Stimulated activated CD4-positive, alpha-beta T cell treated with anti-CD3 and anti-CD28 coated beads, Interleukin-1b, Interleukin-23, amount 100 ng/mL, for 48 hours (primary cell): ENCODE measurements at places on chromosomes 5 and 9.

- no peak for DNase-seq
Measured at GRCh38 chr5:58759745-58760144, 176.9 kb downstream of the RAB3C start.

DNA sequence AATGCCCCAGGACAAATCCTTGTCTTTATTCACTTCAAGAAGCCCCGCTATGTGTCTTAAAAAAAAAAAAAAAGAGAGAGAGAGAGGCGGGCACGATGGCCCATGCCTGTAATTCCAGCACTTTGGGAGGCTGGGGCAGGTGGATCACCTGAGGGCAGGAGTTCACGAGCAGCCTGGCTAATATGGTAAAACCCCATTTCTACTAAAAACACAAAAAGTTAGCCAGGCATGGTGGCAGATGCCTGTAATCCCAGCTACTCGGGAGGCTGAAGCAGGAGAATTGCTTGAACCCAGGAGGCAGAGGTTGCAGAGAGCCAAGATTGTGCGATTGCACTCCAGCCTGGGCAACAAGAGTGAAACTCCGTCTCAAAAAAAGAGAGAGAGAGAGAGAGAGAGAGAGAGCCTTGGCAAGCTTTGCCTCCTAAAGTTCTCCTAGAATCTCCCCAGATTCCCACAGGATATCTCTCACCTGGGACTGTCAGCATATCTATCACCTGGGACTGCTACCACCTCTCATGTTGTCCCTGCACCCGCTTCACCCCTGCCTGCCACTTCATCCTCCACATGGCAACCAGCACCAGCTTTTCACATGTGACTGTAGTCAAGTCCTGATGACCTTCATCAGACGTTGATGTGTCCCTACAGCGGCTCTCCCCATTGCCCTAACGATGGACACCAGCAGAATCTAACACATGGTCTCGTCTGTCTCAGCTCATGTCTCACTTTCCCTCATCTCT, 5.8 kb downstream of the ITK start:
- DNase-seq: peak; percentile 43

- no peak for DNase-seq
Measured at GRCh38 chr5:32027093-32027716, 146.9 kb downstream of the GOLPH3 start.

DNA sequence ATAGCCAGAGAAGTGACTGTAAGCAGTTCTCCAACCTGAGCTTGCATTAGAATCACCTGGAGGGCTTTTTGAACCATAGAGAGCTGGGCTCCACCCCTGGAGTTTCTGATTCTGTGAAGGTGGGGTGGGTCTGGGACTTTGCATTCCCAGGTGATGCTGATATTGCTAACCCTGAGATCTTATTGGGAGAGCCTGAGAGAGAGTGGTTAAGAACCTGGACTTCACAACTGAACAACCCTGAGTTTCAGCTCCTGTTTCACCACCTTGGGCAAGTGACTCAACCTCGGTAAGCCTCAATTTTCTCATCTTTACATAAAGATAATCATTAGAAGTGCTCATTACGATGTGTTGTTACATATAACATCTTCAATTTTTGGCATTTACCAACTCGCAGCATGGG, 498.6 kb downstream of the EBF1 start:
- no peak for DNase-seq

- no peak for DNase-seq
Measured at GRCh38 chr9:107760469-107761242, 271.1 kb upstream of the KLF4 start.

DNA sequence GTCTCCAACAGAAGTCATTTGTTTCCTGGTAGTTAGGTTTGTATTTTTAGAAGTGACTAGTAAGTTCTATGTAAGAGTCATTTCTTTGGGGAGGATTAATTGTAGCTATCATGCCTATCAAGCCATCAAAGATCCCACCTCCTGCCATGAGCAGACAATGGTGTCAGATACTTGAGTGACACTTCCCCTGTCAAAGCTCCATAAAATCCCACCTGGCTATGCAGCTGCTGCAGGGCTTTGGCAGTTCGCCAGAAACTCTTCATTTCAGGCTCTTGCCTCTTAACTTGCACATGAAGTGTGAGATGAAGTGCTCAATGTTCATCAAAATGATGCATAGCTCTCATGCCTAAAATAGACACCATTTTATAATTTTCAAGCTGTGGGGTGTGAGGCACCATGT, 312.1 kb downstream of the CDH12 start:
- no peak for DNase-seq

GRCh38 chr9:134551176-134551575, 90.4 kb upstream of the COL5A1 start:
- DNase-seq: no peak

- DNase-seq: no peak
Measured at GRCh38 chr9:99040251-99040900, 64.5 kb upstream of the TGFBR1 start.

DNA sequence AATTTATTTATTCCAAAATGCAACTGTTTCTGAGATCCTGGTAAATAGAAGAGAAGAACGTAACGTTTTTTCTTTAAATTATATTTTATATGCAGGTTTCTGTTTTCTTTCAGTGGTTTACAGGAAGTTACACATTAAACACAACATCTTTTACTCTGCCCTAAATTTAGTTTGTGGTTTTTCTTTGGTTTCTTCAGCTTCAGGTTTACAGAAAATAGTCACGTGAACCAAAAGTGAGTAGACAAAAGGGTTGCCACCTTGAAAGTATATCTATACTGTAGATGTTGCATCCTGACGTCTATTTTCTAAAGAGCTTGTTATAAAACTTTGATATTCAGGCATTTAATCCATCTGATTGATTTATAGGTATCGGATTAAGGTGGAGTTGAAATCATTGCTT, 1236.6 kb downstream of the MAT2B start:
- DNase-seq: no peak

DNA sequence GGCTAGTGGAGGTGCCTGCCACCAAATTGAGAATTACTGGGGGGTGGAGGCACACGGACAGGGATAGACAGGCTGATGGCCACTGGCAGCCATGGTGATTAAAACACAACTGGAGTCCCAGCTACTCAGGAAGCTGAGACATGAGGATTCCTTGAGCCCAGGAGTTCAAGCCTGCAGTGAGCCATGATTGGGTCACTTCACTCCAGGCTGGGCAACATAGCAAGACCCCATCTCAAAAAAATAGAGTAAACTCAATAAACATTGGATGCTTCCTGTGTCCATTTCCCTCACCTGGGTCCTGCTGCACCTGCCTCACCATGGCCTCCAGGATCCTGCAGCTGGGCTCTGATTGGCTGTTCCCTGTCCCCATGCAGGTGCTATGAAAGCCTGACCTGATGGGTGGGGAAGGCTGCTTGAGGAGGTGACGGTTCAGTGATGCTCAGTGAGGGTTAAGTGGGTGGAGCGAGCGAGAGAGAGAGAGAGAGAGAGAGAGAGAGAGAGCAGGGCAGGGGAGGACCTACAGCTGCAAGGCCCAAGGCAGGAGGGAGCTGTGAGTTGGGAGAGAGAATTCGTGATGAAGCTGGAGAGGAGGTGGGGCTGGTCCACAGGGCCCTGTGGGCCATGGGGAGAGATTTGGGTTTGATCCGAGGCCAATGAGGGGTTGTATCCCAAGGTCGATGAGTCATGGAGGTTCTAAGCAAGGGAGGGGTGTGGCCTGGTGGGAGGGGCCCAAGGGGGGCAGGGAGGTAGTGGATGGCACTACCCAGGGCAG, 36.7 kb upstream of the FUBP3 start:
- DNase-seq: no peak
